ENCODE measurements at places on chromosomes 5 and 9.
A peak's percentile ranks its signal among the peaks of the same experiment; 100 is the strongest.

DNA sequence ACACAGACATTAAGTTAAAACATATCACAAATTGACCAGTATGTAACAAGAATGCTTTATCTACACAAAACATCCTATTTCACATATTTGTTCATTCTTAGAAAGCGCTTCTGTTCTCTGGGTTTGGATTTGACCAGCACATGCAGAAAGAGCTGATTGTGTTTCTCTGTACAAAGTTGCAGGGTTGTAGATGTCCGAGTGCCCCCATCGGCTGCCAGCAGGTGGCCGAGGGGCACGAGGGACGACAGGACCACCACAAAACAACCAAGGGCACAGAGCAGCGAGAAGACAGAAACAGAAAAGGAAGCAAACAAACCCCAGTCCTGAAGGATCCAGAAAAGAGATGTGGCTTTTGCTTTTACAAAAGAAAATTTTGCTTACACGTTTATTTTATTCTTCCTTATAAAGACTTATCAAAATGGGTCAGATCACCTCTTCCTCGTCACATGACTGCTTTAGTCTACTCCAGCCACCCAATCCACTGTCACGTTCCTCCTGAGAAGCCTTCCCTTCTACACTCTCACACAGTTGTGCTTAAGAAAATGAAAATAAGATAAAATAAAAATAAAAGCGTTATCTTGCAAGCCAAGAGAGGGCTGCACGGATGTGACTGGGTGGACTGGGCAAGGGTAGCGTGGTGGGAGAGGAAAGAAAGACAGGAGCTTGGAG is 9.5 kb downstream of the OTP start:
- DNase-seq = no peak

GRCh38 chr9:133142684-133143622 is 20.8 kb downstream of the GBGT1 start:
- DNase-seq = no peak

- DNase-seq = no peak
Observed at GRCh38 chr5:59598547-59598874, 295.0 kb downstream of the PDE4D start.

DNA sequence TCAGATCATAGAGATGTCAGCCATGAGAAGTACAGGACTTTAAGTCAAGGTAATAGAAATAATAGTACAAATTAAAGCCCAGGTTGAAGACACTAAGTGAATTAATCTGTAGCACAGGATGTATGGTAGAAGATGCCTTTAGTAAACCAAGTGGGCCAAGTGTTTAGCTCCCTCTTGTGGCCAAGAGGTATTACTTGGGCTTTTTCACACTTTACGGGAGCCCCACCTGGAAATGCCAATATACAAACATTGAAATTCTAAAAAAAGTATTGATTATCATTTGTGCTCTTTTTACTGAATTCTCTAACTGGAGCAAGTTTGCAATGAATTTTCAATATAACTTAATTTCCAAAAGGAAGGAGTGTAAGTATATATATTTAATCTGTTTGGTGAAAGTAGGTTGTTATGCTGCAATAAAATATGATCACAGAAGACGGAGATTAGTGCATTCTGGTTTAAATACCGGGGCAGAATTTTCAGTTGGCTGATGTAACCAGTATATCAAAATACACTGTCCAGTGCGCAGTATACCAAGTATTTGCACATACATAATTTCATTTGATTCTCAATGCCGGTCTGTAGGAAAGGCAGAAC is 84.7 kb downstream of the PARP8 start:
- DNase-seq = peak; percentile 16

DNA sequence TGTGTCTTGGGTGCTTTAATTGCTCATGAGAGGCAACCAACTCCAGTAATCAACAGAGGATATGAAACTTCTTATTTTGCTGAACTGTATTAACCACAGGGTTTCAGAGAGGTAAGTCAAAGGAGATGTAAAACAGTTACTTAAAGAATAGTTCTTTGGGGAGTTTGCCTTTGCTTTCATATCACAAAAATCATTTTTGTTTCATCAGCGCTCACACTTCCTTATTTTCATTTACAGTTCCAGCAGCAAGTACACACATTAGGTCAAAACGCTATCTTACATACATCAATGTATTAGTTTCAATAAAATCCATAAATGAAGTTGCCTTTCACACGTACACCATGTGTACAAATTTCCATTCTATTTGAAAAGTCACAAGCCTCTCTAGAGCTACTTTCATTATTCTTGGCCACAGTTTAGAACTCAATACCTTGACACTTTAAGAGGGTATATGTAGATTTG is 50.1 kb downstream of the ST8SIA4 start:
- DNase-seq = no peak

- peak; percentile 62 for DNase-seq
Observed at GRCh38 chr5:66840511-66841013, 244.4 kb downstream of the MAST4 start.

- DNase-seq = no peak
Observed at GRCh38 chr5:143748516-143748915, 63.4 kb upstream of the HMHB1 start.

- DNase-seq = no peak
Observed at GRCh38 chr5:177440990-177441780, 5.4 kb upstream of the PRR7 start.

DNA sequence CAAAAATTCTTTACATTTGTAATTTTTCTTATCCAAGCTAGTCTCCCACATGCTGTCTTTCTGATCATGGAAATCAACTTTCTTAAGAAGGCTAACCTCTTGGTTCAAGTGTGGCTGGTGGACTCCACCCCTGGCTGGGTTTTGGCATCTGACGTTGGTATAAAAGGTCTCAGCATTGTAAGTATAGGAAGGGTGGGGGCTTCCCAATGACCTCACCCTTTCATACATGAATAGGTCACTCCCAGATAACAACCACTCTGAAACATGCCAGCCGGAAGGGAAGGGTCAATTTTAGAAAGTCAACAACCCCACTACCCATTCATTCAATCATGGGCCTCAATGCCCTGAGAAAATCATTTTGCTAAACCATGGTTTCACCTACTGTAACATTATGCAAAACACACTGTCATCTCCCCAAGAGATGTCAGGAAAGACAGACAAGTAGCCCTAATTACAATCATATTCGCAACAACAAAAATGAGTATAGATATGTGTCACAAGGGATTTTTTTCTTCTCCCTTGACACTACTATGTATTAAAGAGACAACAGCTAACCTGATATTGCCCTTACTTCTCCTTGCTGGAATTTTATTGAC is 31.9 kb upstream of the PCSK5 start:
- DNase-seq = no peak

GRCh38 chr5:138391859-138392386 is 39.4 kb downstream of the KDM3B start:
- DNase-seq = no peak

DNA sequence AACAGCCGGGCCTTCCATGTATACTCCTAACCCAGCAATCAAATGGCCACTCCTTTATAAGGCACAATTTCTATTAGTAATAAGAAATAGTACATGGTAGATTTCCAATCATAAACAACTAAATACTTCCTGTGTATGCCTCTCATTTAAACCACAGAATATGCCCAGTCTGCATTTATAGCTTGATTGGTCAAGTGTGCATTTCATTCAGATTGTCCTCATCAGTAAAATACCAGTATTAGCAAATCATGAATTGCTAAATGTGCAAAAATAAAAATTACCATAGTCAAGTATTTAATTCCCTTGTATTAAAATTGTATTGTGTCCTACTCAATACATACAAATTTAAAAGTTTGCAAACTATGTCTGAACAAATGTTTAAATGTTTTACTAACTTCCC is 406.2 kb downstream of the KDM4C start:
- no peak for DNase-seq

- no peak for DNase-seq
Observed at GRCh38 chr9:25658571-25658970, 19.7 kb downstream of the TUSC1 start.

GRCh38 chr9:92949266-92949982 is 2.1 kb downstream of the FGD3 start:
- no peak for DNase-seq

DNA sequence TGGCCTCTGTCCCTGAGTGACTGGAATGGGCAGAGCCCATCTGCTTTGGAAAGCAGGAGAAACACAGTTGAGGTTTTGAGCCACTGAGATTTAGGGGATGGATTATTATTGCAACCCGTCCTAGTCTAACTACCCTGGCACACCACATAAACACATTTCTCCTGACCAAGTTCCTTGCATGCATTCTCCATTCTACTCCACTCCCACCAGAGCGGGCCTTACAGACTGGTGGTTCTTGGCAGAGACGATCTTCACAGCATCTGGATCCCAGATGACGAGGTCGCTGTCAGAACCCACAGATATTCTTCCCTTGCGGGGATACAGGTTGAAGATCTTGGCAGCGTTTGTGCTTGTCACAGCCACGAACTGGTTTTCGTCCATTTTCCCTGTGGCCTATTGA is 111.0 kb downstream of the DPYSL3 start:
- DNase-seq = no peak

- DNase-seq = no peak
Observed at GRCh38 chr9:137181680-137182079, 6.7 kb downstream of the ANAPC2 start.

DNA sequence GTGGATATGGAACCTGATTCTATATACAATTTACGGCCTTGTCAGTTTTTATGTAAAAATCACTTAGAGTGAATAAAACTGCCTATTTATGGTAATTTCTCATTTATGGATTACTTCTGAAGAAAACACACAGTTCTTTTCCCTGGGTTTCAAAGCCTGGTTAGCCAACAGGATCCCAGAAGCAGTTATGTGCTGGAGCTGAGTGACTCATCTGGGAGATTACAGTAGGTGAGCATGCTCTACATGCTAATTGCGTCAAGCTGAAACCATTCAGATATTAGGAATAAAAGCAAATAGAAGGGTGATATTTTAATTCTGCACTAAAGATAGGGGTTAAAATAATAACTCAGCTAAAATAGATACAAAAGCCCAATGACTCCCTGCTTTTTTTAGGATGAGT is 47.8 kb downstream of the PDE4D start:
- no peak for DNase-seq

- DNase-seq = peak; percentile 38
Observed at GRCh38 chr5:160021831-160022446, 13.0 kb downstream of the TTC1 start.

- DNase-seq = no peak
Observed at GRCh38 chr9:130237076-130237475, 28.5 kb upstream of the HMCN2 start.
